ENCODE measurements at places on chromosomes 6 and 20. TPM values are rescaled to one million over a fixed set of nuclear protein-coding genes. Genes with fewer than 3 reads are reported as not detected.

Gene HFE
- 7.3 TPM for total RNA-seq

Gene RAD21L1
- not detected for total RNA-seq

Gene VGLL2
- 0.11 TPM for total RNA-seq

Gene SNTA1
- total RNA-seq: 9.3 TPM

Gene C6orf47
- total RNA-seq: 17.6 TPM

Gene ASIP
- not detected for total RNA-seq

Gene AKAP12
- 226 TPM for total RNA-seq

Gene CD93
- 72.8 TPM for total RNA-seq

Gene SLCO4A1
- 1.4 TPM for total RNA-seq

Gene CENPW
- total RNA-seq: 5.4 TPM

All from urinary bladder (tissue), 4 donors.